AML-193 (cell line): ENCODE measurements at places on chromosomes 5 and 9.

- DNase-seq, result no peak
These were observed 12.3 kb downstream of the DCANP1 start for GRCh38 chr5:135434591-135435466.

- DNase-seq, result peak; percentile 39
These were observed 3.7 kb upstream of the STXBP1 start for GRCh38 chr9:127608104-127608966.

- peak; percentile 65 for DNase-seq
These were observed 51.1 kb downstream of the CCNH start for GRCh38 chr5:87361536-87362213.

DNA sequence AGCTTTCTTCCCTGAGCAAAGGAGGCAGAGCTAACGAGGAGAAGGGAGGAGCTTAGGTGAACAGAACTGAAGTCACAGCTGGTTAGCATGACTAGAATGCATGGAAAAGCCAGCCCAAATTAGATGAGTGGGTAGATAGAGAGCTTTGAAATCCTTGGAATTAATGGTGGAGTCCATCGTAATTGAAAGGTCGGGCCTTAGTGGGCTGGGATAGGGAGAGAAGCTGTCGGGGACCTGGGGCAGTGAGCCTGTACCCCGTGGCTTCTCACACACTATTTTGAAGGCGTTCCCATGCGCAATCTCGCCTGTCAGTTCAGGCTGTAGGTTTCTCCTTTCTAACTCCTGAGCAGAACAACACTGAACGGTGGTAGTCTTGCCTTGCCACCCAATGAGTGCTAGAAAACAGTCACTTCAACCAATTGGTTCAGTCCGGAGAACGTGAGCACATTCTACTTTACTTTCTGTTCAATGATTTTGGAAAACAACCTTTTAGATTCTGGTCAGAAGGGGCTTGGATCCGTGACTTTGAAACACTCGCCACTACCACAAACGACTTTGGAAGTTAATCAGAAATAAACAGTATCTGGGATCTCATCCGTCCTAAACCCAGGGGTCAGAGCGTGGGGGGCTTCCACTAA, 655 bp upstream of the RAI14 start:
- no peak for DNase-seq

DNA sequence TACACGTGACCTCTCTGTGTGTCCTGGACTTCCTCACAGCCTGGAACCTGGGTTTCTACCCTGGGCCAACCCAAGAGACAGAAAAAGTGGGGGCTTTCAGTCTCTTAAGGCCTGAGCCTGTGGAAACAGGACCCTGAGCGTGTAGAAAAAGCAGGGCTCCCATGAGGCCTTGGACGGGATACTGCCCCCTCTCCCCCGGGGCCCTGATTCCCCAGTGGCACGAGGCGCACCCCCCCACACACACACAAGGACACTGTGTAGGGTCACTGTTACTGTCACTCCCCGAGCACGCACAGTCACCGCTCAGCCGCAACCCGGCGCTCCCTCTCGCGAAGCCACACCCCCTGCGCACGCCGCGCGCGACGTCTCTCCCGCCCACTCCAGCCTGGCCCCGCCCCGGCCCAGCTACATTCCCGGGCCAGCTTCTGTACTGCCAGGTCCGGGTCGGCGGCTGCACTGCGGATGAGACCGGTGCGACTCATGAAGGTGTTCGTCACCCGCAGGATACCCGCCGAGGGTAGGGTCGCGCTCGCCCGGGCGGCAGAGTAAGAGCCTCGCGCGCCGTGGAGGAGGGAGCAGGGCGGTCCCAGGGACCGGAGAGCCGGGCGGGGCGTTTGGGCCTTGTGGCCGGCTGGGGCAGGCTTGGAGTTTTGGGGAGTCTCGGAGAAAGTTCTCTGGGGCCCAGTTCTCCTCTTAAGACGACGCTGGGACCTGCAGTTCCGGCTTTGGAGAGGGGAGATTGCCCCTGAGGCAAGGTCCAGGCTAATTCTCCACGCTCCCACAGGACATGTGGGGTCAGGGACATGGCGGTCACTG, at the start of gene GRHPR:
GRHPR (plus strand) TSS at position 408 of the 816 bp plus-strand sequence; CDS start at position 463, 55 bp downstream.
- peak; percentile 74 for DNase-seq

DNA sequence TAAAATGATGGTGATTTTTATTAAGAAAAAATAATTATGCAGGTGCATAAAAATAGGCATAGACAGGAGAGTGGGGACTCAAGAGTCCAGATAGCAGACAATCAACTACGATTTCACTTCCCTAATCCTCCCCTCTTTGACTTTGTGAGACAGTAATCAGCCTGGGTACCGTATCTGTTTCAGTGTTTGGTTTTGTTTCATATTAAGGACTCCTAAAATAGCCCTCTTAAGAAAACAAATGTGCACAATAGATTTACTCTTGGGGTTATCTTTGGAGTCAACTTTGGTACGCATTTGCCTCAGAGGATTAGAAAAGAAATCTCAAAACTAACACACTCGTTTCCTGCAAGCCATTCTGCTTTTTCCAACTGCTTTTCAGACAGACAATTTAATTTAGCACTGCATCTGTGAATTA, 96.3 kb downstream of the ZNF608 start:
- no peak for DNase-seq

DNA sequence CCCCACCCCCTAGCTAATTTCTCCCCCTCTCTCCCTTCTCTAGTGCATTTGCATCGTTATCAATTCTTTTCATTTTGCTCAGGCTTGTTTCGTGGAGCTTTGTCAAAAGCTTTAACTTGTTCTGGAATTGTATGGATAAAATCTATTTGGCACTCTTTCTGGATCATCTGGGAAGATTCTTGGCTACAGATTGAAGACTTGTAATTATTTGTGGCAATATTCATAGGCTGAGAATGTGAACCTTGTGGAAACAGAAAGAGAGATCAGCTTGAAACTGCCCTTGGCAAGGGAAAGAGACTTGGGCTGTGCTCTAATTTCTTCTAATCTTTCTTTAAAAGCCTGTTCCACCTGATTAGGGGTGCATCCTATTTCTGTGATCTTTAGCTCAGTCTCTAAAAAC, 340.6 kb upstream of the DAB2 start:
- no peak for DNase-seq
